Kidney epithelial cell (primary cell): ENCODE measurements at places on chromosomes 4 and X.

GRCh38 chr4:60345392-60345791 lies 854.7 kb upstream of the ADGRL3 start:
- DNase-seq, result no peak

GRCh38 chrX:20221902-20222301 lies 44.8 kb downstream of the RPS6KA3 start:
- no peak for DNase-seq

GRCh38 chrX:19746919-19747651 lies 140.3 kb downstream of the SH3KBP1 start:
- DNase-seq, result no peak

DNA sequence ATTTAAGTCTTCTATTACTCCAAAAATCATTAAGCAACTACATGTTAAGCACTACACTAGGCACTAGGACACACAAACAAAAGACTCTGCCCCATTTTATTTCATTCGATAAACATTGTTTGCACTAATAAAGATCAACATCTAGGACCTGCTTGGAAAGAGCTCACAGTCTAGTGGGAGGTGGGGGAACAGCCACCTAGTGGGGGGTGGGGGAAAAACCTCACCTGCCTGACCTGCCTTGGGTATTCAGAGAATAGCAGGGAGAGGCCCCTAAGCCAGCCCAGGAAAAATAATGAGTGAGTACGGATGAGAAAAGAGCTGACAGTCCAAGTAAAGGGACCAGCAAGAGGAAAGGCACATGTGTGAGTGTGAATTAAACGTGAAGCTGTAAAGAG lies 52.2 kb downstream of the PRDM5 start:
- DNase-seq, result no peak

GRCh38 chrX:54483946-54484345 lies 12.1 kb downstream of the FGD1 start:
- no peak for DNase-seq

- DNase-seq, result no peak
Measured at GRCh38 chrX:14802943-14803710, 69.7 kb downstream of the FANCB start.

DNA sequence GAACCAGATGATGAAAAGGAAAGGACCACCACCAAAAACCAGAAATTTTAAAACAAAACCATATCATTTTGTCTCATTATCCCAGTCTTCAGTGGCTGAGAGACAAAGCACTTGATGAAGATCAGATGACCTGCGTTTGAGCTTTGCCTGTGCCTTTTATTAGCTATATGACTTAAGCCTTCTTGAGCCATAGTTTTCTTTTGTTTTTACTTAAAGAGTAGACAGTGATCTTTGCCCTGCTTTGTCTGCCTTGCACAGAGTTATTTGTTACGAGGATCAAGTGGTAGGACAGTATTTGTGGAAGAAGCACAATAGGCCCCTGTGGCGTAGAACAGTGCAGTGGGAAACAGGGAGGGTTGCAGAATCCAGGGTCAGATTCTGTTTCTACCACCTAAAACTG lies 89.9 kb downstream of the SLC10A6 start:
- no peak for DNase-seq

DNA sequence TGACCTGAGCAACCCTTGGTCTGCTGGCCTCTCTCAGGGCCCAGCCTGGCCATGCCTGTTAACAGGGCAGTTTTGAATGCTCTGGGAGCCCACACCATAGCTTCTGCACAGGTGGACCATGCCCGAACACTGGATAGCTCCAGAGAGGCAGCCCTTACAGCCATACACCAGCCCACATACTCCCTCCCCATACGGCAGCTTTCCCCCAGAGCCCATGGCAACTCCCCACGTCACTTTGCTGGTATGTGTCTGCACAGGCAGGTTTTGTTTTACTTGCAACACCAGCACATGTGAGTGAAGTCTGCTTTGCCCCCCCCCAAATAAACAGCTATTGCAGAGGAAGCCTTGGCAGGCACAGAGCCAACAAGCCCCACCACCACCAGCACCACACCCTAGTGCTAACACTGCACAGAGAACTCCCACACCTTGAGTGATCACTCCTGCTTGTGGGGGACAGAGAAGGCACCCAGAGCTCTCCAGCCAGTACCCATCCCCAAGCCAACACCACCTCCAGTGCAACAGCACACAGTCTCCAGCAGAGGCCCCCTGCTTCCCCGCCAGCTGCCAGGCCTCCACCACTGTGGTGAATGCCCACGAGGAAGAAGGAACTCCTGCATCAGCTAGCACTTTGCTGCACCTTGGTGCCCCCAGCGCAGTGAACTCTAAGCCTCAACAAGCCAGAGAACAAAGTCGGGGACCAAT lies 87.3 kb downstream of the STPG2 start:
- DNase-seq, result no peak
